ENCODE measurements at places on chromosomes 11 and 22.

GRCh38 chr11:86596861-86597586 is 75.4 kb downstream of the ME3 start:
- DNase-seq, result no peak

GRCh38 chr11:96189351-96189750 is 153.6 kb downstream of the MAML2 start:
- no peak for DNase-seq

- DNase-seq, result no peak
These were observed 83.0 kb downstream of the AASDHPPT start for GRCh38 chr11:106160494-106160893.

GRCh38 chr11:4459500-4459899 is 10.4 kb downstream of the OR52K2 start:
- DNase-seq, result peak; percentile 10

- no peak for DNase-seq
These were observed 148.9 kb downstream of the NECTIN1 start for GRCh38 chr11:119580081-119580480.

- no peak for DNase-seq
These were observed 765.1 kb downstream of the KCNA4 start for GRCh38 chr11:29251738-29252137.

GRCh38 chr11:68989936-68990606 is 9.3 kb upstream of the MRGPRD start:
- DNase-seq, result no peak

DNA sequence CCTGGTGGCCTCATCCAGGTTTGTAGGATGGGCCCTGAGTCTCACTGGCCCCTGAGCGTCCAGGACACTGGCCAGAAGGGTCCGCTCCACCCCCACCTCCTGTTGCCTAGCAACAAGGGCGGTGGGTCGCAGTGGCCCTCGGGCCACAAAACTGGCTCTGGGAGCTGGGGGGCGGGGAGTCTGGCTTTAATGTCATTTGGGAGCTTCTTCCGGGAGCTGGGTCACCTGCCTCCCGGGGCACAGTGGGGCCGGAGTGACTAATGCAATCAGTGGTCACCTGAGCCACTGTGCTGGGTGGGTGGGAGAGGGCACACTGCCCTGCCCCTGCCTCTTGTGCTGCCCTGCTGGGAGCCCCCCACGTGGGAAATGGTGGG is 2.6 kb downstream of the TH start:
- DNase-seq, result no peak

- DNase-seq, result peak; percentile 22
These were observed 529.5 kb downstream of the SOX6 start for GRCh38 chr11:15826826-15827225.

DNA sequence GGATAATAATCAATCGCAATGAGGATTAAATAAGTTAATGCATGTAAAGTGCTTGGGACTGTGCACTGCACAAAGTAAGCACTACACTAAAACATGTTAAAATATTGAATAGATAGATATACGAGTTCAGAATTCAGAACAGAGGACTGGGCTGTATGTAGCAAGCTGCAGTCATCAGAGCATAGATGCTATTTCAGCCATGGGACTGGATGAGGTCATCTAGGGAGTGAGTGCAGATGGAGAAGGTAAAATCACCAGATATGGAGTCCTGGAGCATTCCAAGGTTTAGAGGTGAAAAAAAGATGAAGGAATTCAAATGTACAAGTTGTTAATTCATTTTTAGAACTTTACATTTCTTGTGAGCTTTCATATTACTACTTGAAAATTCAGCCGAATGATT is 347.5 kb upstream of the DDI1 start:
- no peak for DNase-seq
